ENCODE measurements at places on chromosomes 13 and 19.

- DNase-seq = peak; percentile 0
Measured at GRCh38 chr19:51514866-51515481, 13.4 kb upstream of the SIGLEC12 start.

DNA sequence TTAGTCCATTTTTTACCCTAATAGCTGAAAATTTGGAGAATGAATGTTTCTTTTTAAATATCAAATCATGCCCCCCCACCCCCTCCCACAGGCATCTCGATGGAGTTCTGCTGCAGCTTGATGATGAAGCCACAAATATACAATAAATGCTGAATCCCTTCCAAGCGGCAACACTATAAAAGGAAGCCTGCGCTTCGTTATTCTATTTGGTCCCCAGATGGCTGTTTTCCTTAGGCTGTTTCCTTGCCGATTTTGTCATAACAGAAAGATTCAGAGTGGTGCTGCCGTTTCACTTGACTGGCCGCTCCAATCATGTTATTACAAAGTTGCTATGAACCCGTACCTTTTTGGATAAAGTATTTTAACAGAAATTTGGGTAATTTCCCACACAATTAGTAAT, 79.5 kb downstream of the MYO16 start:
- DNase-seq = no peak

GRCh38 chr13:59671881-59672280, 491.8 kb downstream of the DIAPH3 start:
- DNase-seq = no peak

DNA sequence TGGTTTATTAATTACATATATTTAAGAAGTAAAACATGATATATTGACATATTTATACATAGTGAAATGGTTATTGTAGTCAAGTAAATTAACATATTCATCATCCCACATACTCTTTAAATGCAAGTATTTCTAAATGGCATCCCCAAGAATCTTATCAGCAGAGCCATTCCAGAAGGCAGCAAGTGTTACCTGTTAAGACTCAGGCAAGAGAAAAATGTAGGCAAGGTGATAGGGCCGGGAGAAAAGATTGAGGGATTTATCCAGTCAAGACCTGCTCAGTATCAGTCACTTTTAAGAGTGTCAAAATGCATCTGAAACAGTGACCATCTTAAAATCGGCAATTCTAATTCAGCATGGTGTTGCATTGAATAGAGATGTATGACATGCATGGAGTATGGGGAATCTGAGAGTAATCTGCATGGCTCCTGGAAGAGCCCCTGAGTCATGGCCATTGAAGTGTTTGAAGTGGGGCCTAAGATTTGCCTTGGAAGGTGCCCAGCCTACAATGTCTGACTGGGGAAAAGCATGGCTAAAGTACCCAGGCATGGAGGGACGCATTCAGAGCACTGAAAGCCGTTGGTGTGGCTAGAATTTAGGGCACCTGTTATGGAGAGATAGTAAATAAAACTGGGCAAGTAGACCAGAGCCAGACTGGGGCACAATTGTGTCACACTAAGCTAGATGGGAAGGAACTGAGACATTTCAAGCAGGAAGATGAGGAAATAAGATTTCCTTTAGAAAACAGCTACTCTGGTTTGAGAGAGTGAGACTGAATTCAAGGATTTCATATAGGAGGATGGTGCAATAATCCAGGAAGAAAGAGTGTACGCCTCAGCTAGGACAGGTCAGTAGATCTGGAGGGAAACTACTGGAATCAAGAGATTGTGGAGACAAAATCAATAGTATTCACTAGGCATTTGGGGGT, 25.0 kb upstream of the C1QTNF9B start:
- DNase-seq = no peak

DNA sequence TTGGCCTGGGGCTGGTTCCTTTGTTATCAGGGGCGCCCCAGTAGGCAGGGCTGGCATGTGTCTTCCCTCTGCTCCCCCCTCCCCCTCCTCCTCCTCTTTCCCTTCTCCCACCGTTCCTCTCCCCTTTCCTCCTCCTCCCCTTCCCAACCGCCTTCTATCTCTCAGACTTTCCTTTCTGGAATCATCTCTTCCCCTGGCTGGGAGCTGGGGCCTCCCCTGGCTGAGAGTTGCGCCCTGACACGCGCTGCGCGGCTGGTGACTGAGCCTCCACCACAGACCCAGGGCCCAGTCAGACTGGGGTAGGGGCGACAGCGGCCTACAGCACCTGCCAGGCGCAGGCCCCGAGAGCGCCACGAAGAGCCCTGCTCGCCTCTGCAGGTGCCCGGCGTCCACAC, 2.8 kb downstream of the PNMA8B start:
- DNase-seq = no peak

DNA sequence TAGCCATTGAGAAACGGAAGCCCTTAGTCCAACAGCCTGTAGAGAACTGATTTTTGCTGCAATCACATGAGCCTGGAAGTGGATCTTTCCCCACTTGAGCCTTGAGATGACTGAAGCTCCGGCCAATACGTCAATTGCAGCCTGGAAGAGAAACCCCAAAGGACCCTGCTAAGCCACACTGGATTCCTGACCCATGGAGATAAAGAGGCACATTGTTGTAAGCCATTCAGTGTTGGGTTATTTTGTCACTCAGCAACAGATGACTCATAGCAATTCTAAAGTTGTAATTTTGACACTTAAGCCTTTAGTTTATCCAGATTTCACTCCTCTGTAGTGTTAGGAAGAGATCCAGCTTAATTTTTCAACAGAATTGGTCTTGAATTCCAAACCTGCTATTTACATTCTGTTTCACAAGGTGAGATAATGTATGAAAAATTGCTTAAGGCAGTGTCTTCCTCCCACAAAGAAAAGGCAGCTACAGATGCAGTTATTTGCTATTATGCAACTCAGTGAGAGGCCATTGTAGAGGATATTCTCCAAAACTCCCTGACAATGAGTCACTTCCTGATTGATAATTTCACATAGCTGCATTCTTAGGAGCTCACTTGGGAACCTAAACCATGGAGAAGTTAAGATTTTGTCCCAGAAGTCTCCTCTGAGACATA, 59.4 kb upstream of the TSHZ3 start:
- peak; percentile 75 for DNase-seq

GRCh38 chr19:13079542-13079986, 23.1 kb downstream of the LYL1 start:
- DNase-seq = no peak

DNA sequence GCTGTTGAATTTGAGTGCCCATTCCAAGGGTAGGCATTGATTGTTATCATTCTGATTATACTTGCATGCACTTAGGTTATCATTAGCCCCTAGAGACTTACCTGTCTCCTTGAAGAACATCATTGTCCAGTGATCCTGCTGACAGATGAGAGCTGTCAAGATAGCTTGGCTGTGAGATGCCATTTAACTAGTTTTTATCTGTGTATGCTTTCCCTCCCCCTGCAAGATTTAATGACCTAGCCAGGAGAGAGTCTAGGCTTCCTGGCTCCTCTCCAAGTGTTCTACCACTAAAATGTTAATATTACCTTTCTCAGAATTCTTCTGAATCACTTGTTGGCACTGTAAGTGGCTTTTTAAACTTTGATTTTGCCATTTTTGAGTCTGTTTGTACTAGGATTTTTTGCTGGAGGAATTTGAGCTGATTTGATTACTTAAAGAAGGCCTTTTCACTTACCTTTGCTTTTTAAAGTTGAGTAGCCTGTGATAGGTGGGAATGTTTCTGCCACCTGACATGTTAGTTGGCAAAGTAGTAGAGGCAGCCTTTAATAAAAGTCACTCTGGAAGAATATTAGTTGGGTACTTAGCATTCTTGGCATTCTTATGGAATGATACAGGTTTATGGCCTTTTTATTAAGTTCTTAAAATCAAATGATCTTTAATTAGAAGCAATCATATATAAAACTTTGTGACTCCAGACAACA, 41.1 kb downstream of the ARHGAP35 start:
- peak; percentile 69 for DNase-seq

DNA sequence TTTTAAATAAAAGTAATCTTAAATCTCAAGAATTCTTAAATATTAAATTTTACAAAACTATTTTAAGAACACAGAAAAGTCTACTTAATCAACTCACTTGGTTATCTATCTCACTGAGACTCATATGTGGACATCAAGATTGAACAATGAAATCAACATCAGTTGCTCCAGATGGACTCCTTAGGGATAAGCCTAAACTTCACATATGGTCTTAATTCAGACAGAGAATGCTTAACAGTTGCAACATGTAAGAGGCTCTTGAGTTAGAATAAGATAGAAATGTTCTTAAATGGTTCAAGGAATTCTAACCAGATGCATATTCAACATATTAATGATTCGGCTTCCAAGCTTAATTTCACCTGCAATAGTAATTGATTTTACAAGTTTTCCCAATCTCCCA, 1730.9 kb downstream of the PCDH9 start:
- no peak for DNase-seq

GRCh38 chr13:50509167-50509566, 334.3 kb downstream of the DLEU7 start:
- DNase-seq = no peak

- DNase-seq = no peak
Measured at GRCh38 chr19:8095354-8095886, 42.9 kb downstream of the CCL25 start.

- DNase-seq = peak; percentile 66
Measured at GRCh38 chr19:38667661-38668171, 20.3 kb downstream of the ACTN4 start.

GRCh38 chr13:32229443-32229842, 85.7 kb downstream of the ZAR1L start:
- no peak for DNase-seq

DNA sequence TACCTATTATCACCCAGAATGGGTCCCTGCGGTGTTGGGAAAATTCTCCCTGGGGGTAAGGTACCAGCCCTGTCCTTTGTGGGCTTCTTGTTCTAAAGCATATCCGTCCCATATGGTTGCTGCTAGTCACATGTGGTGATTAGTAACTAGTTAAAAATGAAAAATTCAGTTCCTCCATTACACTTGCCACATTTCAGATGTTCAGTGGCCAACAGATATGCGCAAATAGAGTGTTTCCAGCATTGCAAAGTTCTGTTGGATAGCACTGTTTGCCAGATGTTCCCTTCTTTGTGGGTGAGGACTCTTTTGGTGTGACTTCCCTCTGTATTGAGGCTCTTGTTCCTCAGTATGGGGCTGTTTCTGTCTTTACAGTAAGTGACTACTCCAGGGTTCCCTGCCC, 3.8 kb downstream of the CNOT3 start:
- no peak for DNase-seq

DNA sequence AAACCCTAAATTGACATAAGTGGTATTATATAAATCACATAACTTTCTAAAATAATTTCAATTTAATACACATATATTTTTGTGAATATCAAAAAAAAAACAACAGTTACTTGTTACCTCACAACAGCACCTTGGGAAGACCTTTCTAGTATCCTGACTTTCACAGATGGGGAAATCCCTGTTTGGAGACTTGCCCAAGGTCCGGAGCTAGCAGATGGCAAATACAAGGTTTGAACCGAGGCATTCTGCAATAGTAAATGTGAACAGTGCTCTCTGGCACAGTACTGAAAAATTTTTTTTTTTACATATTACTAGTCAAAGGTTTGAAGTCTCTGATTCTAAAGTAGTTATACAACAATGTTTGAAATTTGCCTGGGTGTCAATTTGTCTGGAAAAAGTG, 104.5 kb downstream of the SUCLA2 start:
- DNase-seq = no peak

DNA sequence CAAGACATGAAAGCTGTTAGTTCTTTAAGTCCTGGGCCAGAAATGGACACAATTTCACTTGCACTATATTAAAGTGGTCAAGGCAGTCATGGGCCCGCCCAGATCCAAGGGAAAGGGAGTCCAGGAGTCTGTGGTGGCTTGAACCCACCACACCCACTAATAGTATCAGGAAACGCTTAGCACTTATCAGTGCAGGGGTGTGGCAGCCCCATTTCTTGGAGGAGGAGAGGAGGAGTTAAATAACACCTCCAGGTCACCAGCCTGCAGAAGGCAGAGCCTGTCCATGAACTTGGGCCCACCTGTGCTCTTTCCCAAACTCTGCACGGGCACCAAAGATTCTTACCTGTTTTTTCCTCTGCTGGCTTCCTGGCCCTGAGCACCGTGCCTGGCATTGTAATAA, 5.4 kb upstream of the NTN5 start:
- no peak for DNase-seq

DNA sequence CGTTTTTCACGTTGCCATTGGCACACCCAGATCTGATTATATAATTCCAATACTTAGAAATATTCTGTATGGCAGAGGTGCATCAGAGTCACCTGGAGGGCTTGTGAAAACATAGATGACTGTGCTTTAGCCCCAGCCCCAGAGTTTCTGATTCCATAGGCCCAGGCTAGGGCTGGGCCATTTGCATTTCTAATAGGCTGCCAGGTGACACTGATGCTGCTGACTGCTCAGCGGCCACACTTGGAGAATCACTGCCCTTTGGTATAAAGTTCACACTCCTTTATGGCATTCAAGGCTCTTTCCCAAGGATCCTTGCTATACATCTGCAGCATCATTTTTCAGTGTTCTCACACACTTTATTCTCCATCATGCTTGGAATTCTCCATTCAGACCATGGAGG, 137.1 kb downstream of the AKAP11 start:
- DNase-seq = no peak

- DNase-seq = no peak
Measured at GRCh38 chr19:12935071-12935470, 1.6 kb upstream of the FARSA start.

Data from retinal pigment epithelial cell (primary cell).